ENCODE measurements at places on chromosomes 4 and X. TPM values are rescaled to one million over a fixed set of nuclear protein-coding genes. Genes with fewer than 3 reads are reported as not detected.

DNA sequence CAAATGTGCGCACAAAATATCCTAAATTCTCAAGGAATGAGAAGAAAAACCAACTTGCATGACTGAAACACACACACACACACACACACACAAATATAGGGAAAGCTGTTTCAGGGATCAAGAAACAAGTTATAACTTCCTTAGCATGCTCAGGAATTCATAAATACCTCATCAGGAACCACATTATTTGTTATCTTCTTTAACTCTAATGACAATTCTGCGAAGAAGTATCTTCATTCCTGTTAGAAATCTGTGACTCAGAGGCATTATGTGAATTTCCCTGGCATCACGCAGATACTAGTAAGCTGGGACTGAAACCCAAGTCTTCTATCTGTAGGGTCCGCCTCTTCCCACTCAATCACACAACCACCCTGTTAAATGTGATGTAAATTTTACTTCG lies 30.3 kb downstream of the TMPRSS11A start:
- DNase-seq, result no peak

DNA sequence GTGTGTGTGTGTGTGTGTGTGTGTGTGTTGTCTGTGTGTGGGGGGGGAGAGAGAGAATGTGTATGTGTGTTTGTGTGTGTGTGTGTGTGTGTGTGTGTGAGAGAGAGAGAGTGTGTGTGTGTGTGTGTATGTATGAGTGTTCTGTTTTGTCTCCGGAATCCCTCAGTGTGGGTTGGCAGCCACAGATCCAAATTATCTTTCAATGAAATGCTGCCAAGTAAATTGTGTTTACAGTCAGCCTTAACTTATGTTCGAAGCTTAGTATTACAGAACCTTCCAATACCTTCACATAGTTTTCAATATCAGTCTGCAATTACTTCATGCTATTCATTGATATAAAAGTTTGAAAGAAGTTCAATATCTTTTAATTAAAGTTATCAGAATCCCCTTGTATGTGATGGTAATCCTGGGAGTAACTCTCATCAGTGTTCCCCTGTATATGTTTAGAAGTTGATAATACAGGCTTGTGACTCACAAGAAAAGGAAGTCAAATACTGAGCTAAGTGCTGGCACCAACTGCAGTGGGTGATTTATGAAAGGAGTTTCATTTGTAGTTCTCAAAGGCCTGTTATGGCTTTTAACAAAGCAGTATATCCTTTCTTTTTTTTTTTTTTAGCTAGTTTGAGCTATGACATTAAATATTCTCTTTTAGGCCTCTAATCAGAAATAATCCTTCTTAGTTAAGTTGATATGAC lies 51.6 kb upstream of the HTR2C start:
- no peak for DNase-seq

DNA sequence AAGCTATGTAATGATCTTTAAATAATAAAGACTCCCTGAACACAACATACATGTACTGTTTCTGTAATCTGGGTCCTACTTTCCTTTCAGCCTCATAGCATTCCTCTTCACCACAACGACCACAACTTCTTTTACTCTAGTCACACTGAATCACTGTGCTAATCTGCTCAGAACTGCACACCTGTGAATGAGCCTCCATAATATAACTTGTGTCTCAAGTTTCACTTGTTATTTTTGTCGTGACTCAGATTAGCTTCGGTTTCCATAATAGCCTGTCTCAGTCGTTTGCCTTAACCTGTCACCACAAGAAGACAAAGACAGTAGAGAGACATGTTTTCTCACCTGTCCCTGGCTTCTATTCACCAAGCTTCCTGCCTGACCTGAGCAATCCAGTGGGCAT lies 61.8 kb downstream of the MAGED1 start:
- no peak for DNase-seq

DNA sequence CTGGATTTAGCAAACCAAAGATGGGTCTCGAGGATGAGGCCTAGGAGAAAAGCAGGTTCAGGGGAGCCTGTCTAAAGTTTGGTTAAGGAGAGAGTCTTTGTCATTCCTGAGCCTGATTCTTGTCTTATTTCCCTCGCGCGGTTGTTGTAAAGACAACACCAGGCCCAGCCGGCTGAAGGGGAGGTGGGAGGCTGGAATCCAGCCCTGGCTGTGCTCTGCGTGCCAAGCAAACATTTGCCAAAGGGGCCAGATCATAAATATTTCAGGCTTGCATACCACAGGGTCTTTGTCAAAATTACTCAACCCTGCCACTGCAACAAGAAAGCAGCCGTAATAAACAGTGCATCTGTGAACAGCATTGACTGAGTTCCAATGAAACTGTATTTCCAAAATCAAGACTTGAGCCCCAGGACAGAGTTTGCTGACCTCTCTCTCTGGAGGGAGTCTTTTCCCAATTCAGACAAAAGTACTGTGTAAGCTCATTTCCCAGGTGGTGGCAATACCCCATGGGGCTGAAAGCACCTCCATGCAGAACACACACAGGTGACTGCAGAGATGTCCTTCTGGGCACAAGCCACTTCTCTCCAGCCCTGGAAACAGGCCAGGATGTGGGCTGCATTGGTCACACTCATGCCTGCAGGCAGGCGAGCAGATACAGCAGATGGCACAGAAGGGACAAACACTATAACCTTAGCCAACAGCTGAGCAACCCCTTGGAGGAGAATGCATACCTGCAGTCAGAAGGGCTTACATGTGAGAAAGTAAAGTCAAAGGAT lies 320.3 kb downstream of the STK32B start:
- DNase-seq, result no peak

DNA sequence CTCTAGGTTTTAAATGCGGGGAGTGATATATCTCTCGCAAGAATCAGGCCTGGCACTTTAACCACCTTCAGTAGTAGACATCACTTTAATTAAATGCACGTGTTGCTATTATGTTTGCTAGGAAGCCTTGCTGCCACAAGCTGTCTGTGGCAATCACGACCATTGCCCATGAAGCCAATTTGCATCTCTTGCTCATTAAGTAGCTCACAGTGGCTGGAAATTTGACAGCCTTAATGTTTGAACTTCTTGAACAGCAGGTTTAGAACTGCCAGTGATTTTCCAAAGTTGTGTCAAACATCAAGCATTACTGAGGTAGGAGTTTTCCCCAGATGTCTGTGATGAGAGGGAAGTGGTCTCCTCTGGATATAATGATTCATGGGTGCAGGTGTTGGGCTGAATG lies 642.3 kb upstream of the CPEB2 start:
- DNase-seq, result no peak

- DNase-seq, result no peak
Observed at GRCh38 chr4:137361756-137362470, 170.4 kb downstream of the PCDH18 start.

GRCh38 chr4:15506464-15506863 lies 36.8 kb downstream of the CC2D2A start:
- no peak for DNase-seq

GRCh38 chr4:185210102-185210981 lies 944 bp downstream of the SNX25 start:
- peak; percentile 57 for DNase-seq

- DNase-seq, result no peak
Observed at GRCh38 chrX:81120258-81120935, 81.3 kb downstream of the HMGN5 start.

DNA sequence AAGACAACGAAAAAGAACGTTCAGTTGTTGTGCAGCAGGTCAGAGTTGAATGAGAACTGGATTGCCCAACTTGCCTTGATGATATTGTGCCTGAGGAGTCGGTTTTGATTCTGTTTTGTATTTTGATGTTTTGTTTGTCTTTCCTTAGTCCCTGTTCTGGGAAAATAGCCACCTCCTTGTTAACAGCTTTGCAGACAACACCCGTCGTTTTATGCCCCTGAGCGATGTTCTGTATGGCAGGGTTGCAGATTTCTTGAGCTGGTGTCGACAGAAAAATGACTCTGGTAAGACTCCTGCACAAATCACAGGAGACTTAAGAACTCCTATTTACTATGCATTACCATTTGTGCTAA lies 4.5 kb downstream of the BST1 start:
- DNase-seq, result no peak

DNA sequence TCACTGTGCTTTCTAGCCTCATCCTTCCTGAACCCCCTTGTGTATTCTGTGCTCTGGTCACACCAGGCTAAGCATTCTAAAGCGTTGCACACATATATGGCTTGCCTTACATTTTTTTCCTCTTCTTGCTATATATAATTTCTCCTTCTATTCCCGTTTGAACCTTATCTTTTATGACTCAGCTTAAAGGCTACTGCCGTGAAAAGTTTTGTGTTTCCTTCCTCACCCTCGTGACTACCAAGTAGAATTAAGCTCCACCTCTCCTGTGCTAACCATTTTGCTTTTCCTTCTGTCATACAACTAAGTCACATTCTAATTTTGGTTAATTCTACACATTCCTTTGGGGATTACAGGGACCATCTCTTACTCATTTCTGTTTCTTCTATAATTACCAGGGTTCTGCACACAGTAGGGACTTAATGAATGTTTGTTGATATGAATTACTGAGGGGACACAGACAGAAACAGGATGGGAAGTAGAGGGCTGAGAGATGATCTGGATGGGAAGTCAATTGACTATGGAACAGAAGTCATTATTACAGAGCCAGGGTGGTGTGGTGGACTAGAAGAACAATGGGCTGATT lies 67.1 kb downstream of the DOCK11 start:
- DNase-seq, result no peak

DNA sequence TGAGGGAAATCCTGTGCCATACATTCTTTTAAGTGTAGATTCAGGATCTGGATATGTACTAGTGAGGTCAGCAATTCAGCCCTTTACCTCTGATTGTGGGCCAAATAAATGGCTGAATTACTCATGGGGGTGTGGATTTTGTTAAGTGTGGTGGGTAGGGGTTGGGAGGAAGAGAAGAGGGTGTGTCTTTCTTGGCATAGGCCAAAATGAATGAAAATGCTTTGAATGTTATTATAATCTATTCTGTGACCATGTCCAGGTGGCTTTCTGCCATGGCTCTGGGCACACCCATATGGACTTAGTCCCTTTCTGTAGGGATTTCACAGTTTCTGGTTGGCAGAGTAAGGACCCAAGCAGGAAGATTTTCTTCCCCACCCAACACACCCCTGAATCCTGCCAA lies 244.3 kb downstream of the CBR4 start:
- DNase-seq, result no peak

DNA sequence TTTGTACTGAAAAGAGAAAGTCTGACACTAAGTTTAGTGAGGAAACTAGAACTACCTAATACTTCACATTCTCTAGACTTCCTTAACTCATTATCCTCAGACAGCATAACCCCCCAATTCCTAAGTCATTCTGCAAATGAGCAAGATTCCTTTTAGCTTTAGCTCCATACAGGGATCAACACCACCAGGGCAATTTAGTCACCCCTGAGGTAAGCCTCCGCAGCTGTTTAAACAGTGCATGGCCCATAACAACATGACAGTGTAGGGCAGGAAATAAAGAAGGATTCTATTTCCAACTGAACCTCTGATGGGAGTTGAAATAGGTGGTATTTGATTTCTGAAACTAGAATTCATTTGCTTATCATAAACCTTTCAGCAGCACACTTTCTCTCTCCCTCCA lies 112.8 kb upstream of the DKK2 start:
- DNase-seq, result no peak

- DNase-seq, result no peak
Observed at GRCh38 chr4:183436417-183436816, 8.0 kb upstream of the CDKN2AIP start.

GRCh38 chr4:101953949-101954348 lies 163.4 kb downstream of the BANK1 start:
- no peak for DNase-seq

- DNase-seq, result peak; percentile 58
Observed at GRCh38 chr4:98662626-98663225, 4.3 kb upstream of the TSPAN5 start.

GRCh38 chr4:54118850-54119589 lies 19.1 kb downstream of the GSX2 start:
- DNase-seq, result no peak

- peak; percentile 31 for DNase-seq
Observed at GRCh38 chr4:155787113-155787710, 28.4 kb downstream of the GUCY1B1 start.

- DNase-seq, result no peak
Observed at GRCh38 chr4:172845281-172845680, 323.3 kb upstream of the GALNT7 start.

GRCh38 chrX:54695231-54695630 lies 102.8 kb downstream of the ITIH6 start:
- no peak for DNase-seq

- DNase-seq, result no peak
Observed at GRCh38 chrX:39017077-39017476, 215.8 kb downstream of the MID1IP1 start.

GRCh38 chr4:128846063-128846462 lies 36.6 kb downstream of the JADE1 start:
- no peak for DNase-seq

DCAF12L2 gene
- not detected for total RNA-seq

GAGE12C gene
- total RNA-seq, result not detected

P2RY8 gene
- total RNA-seq, result 65.5 TPM

NEUROG2 gene
- total RNA-seq, result not detected

EFNB1 gene
- 4.1 TPM for total RNA-seq

ADGRA3 gene
- total RNA-seq, result 2.3 TPM

CPEB2 gene
- total RNA-seq, result 9.7 TPM

NWD2 gene
- not detected for total RNA-seq

ZNF674 gene
- total RNA-seq, result 3.2 TPM

RRH gene
- total RNA-seq, result 0.26 TPM

RHOXF2B gene
- total RNA-seq, result not detected

HTN3 gene
- not detected for total RNA-seq

VGLL1 gene
- total RNA-seq, result not detected

HSFX4 gene
- total RNA-seq, result not detected

GRID2 gene
- not detected for total RNA-seq

PFKFB1 gene
- 0.44 TPM for total RNA-seq

PCSK1N gene
- not detected for total RNA-seq

FAT4 gene
- total RNA-seq, result not detected
